Activated naive CD4-positive, alpha-beta T cell (primary cell): ENCODE measurements at places on chromosomes 11 and 22.
A peak's percentile ranks its signal among the peaks of the same experiment; 100 is the strongest.

DNA sequence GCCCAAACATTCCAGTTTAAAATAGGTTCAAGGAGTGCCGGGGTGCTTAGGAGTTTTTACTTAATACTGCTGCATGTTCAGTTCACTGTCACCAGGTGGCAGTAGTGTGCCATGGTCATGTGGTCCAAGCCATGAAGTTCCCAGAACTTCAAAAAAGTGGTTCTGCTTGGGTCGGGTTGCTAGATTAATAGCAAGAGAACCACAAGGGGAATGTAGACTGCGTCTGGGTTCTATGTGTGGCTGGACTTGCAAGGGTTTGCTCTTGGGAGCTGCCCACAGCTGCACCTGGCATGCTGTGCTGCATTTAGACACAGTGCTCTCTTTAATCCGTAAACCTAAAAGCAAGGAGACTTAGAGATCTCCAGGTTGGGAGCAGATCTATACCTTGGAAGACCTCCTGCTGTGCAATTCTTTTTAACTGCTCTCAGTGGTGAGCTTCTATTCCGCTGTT, 6.5 kb upstream of the SPON1 start:
- DNase-seq = peak; percentile 30

GRCh38 chr11:102007567-102008437, 39.4 kb upstream of the CFAP300 start:
- no peak for DNase-seq

- no peak for DNase-seq
These were observed 471.1 kb upstream of the ANO3 start for GRCh38 chr11:25860677-25861450.

GRCh38 chr22:46661221-46661851, 41.1 kb downstream of the GRAMD4 start:
- no peak for DNase-seq

- DNase-seq = no peak
These were observed 785 bp upstream of the EFCAB6 start for GRCh38 chr22:43812890-43813289.
